ENCODE measurements at places on chromosomes 7 and 10.

DNA sequence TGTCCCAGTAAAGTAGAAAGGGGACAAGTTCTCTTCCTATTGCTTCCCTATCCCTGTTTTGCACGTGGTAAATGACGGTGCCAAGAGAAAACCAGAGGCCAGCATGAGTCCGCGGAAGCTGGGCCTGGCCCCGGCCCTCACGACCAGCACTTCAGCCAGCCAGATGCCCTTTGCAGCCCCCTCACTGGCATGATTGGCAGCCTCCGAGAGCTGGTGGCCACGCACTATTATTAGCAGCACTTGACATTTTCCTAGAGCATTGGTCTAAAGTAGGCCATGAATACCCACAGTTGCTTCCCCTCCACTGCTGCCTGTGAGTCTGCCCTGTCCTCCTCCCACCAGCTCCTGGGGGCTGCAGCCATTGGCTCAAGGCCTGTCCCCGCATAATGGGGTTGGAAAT, 369.1 kb downstream of the PLXNA4 start:
- no peak for DNase-seq

DNA sequence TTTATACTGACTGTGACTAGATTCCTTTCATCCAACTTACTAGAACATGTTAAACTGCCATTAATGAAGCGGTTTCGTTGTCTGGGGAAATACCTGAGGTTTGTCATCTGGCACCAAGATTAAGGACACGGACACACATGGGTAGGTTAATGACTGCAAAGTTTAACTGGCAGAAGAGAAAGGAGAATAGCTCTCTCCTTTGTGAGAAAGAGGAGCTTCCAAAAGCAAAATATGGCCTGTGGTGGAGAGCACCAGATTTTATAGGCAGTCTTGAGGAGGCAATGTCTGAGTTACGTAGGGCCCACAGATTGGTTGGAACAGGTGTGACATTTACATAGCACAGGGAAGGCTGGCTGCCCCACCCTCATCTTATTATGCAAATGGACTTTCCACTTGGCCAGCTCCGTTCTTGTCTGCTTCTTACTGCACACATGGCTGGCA, 1193.0 kb upstream of the CELF2 start:
- no peak for DNase-seq

DNA sequence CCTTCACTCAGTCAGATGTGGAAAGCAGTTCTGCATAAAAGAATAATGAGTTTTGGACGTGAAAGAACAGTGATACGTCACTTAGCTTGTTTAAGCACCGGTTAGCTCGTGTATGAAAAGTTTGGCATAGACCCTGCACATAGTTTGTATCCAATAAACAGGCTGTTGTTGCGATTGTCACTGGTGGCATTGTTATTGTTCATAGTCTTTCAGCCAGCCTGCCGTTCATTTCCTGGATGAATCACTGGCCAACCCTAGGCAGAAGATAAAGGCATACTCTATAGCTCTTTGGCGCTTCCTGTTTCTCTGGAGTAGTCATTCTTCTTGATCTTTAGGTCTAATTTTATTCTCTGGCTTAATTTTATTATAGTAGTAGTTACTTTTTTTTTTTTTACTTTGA, 57.8 kb upstream of the ANKRD30A start:
- DNase-seq, result no peak

DNA sequence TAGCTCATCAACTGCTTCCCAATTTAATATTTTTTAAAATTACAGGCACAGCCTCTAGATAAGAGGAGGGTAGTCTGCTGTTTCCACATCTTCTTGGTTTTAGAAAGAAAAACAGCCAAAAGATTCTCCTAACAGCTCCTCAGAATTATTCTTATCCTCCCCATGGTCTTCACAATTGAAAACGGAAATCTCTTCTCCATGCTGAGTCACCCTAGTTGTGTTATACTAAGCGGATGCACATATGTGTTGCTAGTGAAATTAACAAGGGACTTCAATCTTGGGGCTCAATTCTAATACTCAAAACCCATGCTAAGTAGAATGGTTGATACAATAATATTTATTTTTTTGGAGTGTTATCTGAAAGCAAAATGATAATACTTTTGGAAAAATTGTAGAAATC, 71.9 kb upstream of the NPY start:
- DNase-seq, result no peak

DNA sequence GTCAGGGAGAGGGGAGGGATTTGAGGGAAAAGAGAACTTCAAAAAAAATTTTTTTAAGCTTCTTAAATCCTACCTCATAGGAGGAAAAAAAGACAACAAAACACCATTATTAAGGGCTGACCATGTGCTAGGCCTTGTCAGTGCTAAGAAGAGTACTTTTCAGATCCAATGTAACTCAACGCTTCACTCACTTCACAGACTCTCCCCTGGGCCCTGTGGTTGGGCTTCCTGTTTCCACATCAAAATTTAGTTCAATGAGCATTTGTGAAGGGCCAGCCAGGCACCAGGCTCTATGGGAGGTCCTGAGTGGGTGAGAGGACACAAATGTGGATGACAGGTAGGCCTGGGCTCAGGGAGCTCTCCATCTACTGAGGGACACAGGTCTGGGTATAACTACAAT, 249.8 kb downstream of the PTEN start:
- no peak for DNase-seq

GRCh38 chr7:70856901-70857630, 274.9 kb upstream of the GALNT17 start:
- peak; percentile 43 for DNase-seq
